ENCODE measurements at places on chromosomes 6 and 20. TPM values are rescaled to one million over a fixed set of nuclear protein-coding genes. Genes with fewer than 3 reads are reported as not detected.

GRCh38 chr6:15947923-15948322 is 181.0 kb upstream of the MYLIP start:
- DNase-seq, result no peak

DNA sequence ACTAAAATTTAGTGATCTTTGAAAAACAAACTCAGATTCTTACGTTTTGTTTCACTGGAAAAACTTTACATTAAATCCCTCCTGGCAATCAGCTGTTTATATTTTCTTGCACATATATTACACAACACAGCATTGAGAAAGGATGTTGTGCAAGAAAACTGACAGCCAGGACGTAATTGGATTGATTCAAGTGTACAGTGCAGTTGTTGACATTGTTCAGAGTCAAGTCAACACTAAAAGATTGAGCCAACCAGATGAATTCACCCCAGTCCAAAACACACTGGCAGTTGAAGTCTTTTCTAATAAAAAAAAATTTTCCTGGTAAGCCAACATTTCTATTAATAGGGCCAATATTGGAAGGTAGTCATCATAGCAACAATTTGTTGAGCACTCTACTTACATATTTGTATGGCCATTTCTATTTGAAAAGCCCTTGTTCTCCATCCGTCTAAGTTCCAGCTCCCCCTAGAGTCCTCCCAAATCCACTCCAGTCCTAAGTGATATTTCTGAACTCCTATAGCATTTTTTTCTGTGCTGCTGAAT is 20.9 kb upstream of the VNN1 start:
- DNase-seq, result no peak

KHDC1L gene
- 0.34 TPM for polyA plus RNA-seq

- DNase-seq, result no peak
Measured at GRCh38 chr6:66516377-66516776, 809.4 kb upstream of the EYS start.

GRCh38 chr6:56833127-56833791 is 121.6 kb upstream of the BEND6 start:
- DNase-seq, result no peak

PARD6B gene
- 23.8 TPM for polyA plus RNA-seq

GRCh38 chr6:6997263-6998193 is 110.2 kb upstream of the RREB1 start:
- DNase-seq, result no peak

BPIFB2 gene
- polyA plus RNA-seq, result not detected

ZBTB46 gene
- 20.1 TPM for polyA plus RNA-seq

C6orf132 gene
- polyA plus RNA-seq, result 4.6 TPM

GRCh38 chr6:144710207-144710606 is 425.1 kb downstream of the UTRN start:
- no peak for DNase-seq

- DNase-seq, result no peak
Measured at GRCh38 chr6:154773610-154774089, 40.4 kb downstream of the SCAF8 start.

MAP7 gene
- 37.1 TPM for polyA plus RNA-seq

GRCh38 chr6:89379281-89379680 is 26.8 kb upstream of the UBE2J1 start:
- DNase-seq, result no peak

DNA sequence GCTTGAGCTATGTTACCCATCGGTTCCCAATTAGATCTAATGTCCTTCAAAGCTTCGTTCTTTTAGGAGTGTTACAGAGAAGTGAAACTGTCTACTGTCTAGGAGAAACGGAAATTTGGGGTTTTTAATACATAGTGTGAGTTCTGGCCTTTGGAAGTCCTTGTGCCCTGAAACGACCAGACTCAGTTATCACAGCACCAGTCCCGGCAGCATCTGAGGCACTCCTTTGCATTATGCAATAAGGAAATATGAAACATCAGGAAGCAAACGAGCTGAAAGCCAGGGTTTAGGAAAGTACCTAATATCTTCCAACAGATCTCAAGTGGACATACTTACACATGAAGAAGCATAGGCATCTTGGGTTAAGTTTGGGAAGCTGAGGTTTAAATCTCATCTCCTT is 61.8 kb upstream of the ADGRF1 start:
- DNase-seq, result no peak

SLC12A5 gene
- polyA plus RNA-seq, result 2.0 TPM

DNA sequence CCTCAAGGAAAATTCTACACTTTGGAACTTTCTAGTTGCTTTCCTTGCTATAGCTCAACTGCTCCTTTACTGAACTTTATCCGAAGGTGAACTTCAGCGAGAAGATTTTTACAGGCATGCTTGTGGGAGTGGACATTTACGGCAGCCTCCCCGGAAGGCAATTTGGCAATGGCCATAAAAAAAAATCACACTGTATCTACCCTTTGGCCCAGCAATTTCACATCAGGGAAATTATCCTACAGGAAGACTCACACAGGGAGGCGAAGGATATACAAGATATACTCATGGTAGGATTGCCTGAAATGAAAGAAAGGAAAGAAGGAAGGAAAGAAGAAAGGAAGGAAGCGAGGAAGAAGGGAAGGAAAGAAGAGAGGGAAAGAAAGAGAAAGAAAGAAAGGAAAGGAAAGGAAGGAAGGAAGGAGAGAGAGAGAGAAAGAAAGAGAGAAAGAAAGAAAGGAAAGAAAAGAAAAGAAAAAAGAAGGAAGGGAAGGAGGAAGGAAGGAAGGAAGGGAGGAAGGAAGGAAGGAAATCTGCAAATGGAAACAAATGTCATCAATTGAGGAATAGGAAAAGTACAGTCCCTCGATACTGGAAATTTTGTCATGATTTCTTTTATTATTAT is 25.7 kb downstream of the OVOL2 start:
- no peak for DNase-seq

DNA sequence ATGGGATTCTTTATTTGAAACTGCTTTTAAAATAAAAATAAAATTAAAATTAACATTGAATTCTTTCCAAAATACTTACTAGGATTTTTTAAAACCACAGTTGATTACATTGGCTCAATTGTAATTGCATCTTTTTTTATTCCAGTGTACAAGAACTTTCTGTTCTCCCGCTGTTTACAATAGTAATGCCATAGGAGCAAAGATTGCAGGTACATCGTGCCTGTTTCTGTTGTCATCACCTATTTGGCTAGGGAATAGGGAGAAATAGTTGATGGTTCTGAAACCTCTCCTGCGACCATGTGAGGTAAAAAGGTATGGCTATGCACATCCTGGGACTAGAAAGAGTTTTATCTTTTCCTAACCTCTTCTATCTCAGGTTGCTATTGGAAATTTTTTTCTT is 28.2 kb upstream of the RHAG start:
- DNase-seq, result no peak

DNA sequence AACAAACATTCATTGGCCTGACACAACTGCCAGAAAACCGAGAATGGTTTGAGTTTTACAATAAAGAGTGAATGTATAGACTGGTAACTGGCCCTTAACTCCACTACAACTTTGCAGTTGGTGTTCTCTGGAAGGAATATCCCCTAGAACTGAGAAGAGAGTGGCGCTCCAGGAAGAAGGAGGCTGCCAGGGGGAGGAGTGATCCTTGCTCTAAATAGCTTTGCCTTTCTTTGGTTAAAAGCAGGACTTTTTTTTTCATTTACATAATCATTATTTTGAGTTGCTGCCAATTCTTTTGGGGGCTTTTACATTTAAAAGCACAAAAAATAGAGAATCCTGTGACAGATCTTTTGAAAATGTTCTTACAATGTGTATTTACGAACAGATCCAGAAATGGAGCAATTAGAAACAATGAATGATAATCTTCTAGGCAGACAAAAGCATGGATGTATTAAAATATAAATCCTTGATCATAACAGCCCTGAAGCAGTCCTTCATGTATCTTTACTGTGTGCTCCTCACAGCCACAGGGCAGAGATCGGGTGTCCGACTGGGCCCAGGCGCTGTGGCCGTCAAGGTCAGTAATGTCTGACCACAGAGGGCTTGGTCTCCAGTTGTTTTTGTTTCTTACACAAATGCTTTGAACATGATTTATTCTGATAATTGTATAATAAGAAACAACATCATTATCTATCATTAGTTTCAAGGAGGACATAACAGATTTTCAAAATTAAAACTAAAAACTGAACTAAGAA is 612.2 kb downstream of the HDGFL1 start:
- DNase-seq, result no peak

HLA-F gene
- 5.5 TPM for polyA plus RNA-seq

ITPR3 gene
- polyA plus RNA-seq, result 8.3 TPM

All from right renal pelvis (tissue), 4 donors.